H1 (cell line): ENCODE measurements at places on chromosomes 1 and 21. TPM values are rescaled to one million over a fixed set of nuclear protein-coding genes. Genes with fewer than 3 reads are reported as not detected.

TMEM167B gene
- 14.2 and 14.8 TPM in 2 replicates for total RNA-seq

NTNG1 gene
- total RNA-seq: 3.4 and 4.1 TPM in 2 replicates

CORT gene
- total RNA-seq: 0.30 and 0.38 TPM in 2 replicates

GNAT2 gene
- total RNA-seq: not detected in 2 replicates

GPR37L1 gene
- total RNA-seq: 0.08 and 0.13 TPM in 2 replicates

VCAM1 gene
- 0.21 TPM in 1 of 2 replicates, not detected in the other for total RNA-seq

SYPL2 gene
- 1.5 and 1.7 TPM in 2 replicates for total RNA-seq

ATP1A2 gene
- total RNA-seq: 34.8 and 39.7 TPM in 2 replicates
